ENCODE measurements at places on chromosomes 12 and 14.

DNA sequence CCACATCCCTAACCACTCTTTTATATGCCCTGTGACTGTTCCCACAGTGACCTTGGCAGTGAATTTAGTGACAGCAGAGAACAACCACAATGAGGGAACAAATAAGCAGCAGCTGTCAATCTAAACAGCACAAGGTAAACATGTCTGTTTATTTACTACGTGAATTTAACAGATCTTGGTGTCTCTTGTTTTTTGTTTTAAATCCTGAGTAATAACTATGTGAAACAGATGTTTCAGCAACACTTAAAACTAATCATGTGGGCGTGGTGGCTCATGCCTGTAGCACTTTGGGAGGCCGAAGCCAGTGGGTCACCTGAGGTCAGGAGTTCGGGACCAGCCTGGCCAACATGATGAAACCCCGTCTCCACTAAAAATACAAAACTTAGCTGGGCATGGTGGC lies 17.0 kb upstream of the CFAP54 start:
- DNase-seq = no peak

DNA sequence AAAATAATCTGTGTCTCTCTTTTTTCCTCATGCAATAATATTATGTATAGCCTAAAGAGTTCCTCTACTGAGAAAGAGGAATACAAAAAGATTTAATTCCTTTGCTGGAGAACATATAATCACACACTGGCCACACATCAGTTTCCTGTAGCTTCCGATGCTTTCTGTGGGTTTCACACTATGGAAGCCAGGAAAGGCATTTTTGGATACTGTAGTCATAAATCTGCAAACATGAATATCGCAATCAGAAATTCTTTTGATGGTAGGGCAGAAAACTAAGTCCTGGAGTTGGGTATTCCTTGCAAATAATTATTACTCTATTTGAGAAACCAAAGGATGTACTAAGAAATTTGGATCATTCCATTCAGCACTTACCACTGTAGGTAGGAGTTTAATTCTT lies 260.0 kb downstream of the ACSS3 start:
- no peak for DNase-seq

DNA sequence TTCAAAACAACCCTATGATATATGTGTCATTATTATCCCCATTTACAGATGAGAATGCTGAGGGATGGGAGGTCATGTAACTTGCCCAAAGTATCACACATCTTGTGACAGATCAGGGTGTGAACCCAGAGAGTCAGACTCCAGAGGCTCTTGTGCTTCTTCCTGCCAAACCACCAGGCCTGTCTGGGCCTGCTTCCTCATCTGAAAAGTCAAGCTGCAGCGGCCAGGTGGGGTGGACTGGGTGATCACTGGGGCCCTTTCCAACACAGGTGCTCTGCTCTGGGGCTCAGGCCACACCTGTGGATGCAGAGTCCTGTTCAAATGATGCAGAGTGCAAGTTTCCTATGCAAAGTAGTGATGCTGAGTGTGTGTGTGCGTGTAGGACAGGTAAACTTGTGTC lies 26.7 kb downstream of the TSPAN11 start:
- DNase-seq = no peak

DNA sequence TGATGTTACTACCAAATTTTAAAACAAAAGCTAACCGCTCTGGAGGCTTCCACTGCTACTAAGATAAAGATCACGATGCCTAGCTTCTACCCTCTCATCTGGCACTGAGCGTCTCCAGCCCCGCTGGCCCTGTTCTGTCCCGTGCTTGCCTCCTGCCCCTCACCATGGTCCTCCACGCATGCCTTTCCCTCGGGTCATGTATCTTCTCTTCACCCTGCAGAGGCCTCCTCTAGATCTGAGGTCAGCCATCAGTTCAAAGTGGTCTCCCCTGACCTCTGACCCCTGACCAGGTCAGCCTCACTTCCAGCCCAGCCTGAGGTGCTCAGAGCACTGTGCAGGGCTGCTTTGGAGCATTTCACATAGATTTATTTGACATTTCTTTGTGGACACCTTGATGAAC lies 28.3 kb downstream of the ZNF664 start:
- no peak for DNase-seq

- DNase-seq = no peak
Observed at GRCh38 chr14:96207686-96208085, 3.0 kb downstream of the BDKRB2 start.

DNA sequence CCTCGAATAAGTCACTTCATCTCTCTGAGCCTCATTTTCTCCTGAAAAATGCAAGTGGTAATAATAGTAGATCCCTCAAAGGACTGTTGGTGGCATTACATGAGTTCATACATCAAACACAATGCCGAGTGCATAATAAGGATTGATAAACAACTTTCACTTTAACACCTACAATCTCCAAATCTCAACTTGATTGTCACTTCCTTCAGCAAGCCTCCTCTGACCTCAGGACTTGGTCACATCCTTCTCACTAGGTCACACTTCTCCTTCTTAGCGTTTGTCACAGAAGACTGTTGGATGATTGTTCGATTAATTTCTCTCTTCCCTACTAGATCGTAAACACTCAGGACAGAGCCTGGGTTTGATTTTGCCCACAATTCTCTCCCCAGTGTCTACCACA lies 7.9 kb upstream of the PRKAB1 start:
- no peak for DNase-seq

GRCh38 chr12:39372929-39373328 lies 70.0 kb downstream of the KIF21A start:
- no peak for DNase-seq

DNA sequence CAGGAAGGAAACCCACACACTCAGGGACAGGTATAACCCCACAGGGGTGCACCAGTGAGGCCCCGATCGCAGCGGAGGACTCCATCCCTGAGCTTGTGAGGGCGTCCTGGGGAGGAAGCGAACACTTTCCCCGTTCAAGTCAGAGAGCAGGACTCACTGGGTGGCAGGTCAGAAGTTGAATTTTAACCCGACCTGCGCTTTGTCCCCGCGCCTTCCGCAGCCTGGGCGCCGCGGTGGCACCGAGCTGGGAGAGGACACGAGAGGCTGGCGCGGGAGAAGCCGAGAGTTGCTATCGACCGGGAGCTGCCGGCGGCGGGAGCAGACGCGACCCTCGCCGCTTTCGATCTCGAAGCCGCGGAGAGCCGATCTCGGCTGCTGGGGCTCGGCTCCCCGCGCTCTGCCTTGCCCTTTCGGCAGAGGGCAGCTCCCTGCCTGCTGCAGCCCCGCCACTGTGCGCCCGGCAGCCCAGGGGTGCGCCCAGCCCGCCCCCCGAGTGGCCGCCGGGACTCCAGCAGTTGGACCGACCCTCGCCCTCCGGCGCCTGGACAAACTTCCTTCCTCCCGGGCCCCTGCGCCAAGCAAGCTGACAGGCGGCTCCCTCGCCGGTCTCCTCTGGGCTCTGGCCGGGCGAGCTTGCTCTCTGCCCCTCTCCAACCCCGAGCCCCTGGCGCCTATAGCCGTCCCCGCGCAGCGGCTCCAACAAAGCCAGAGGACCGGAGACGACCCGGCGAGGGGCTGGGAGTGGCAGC lies 918 bp downstream of the LIN7A start:
- DNase-seq = no peak

- DNase-seq = no peak
Observed at GRCh38 chr14:99950181-99950580, 115.0 kb upstream of the EVL start.

DNA sequence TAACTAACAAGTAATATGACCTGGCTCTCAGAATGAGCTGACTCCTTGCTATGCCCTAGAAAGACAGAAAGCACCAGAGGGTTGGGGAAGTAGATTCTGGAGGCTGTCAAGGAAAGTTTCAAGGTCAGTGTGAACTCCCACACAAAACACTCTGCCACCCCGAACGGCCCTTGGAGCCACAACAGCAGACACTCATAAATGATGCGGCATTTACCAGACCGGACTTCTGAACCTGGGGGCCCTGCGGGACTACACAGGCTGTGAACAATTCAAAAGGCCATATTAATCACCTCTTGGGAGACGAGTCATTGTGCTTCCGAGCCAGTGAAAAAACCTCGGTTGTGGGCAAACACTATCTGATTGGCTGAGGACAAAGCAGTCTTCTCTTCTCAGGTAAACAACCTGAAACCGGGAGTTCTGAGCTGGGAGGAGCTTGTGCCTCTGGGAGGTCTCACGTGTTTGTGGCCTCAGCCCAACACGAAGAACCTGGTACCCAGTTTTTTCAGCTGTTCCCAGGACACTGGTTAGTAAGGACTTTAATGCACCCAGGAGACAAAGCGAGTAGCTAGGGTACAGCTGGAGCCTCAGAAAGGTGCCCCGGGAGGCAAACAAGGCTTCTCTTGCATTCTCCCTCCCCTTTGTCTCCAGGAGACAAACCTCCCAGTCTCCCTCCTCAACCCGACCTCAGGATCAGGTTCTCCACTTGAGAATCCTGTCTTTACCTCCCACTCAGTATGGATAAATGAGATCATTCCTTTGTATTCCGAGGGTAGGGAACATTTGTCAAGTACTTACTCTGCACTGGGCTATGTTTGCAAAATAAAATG lies 35.3 kb downstream of the VWF start:
- no peak for DNase-seq

GRCh38 chr12:123519141-123520001 lies 14.1 kb downstream of the RILPL1 start:
- peak; percentile 25 for DNase-seq

DNA sequence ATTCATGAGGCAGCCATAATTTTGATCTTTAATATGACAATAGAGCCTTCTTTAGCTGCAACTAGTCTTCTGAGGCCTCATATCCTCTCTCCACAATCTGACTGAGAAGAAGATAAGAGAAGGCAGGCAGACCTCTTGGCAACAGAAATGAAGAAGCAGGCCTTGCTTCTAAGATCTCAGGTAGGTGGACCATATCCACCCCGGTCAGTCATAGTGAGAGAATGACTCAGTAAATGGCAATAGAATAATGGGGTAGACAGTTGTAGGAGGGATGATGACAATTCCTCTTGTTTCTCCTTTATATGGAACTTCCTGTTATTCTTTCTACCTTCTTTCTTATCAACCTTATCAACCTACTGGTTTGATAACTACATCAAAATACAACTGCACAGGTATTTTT lies 246.7 kb upstream of the G2E3 start:
- DNase-seq = no peak

- DNase-seq = no peak
Observed at GRCh38 chr12:41264281-41264680, 76.2 kb downstream of the PDZRN4 start.

DNA sequence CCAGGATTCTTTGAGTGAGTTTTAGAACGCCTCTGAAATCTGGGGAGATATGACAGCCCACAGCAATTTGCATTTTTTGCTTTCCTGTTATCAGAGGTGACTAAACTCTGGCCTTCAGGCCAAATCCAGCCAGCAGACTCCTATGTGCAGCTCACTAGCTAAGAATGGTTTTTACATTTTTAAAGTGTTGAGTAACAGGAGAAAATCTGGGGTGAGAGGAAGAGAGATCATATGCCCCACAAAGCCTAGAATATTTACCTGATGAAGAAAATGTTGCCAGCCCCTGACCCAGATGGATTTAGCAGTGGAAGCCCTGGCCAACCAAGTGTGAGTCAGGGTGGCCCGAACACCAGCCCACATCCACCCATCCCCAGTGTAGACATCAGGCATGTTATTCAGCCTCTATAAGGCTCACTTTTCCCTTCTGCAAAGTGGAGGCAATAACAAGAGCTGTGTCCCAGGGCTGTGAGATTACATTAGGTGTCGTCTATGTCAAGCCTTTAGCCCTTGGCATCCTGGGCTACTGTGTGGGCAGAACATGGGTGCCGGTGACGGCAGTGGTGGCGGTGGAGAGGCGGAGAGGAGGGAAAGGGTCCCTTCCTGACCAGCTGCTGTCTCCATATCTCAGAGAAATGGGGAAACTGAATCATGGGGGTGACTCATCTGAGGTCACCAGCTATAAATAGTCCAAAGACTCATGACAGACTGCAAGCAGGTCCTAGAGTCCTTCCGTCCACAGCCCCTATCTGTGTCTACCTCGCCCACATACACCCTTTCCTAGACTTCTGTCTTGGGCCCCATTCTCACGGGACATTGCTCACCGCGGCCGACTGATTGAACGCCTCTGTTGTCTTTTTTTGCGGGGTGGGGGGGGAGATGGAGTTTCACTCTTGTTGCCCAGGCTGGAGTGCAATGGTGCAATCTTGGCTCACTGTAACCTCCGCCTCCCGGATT lies 32.6 kb upstream of the CD9 start:
- peak; percentile 84 for DNase-seq

GRCh38 chr12:80627782-80628181 lies 79.7 kb upstream of the MYF6 start:
- no peak for DNase-seq

GRCh38 chr12:5739917-5740316 lies 205.1 kb downstream of the ANO2 start:
- no peak for DNase-seq

DNA sequence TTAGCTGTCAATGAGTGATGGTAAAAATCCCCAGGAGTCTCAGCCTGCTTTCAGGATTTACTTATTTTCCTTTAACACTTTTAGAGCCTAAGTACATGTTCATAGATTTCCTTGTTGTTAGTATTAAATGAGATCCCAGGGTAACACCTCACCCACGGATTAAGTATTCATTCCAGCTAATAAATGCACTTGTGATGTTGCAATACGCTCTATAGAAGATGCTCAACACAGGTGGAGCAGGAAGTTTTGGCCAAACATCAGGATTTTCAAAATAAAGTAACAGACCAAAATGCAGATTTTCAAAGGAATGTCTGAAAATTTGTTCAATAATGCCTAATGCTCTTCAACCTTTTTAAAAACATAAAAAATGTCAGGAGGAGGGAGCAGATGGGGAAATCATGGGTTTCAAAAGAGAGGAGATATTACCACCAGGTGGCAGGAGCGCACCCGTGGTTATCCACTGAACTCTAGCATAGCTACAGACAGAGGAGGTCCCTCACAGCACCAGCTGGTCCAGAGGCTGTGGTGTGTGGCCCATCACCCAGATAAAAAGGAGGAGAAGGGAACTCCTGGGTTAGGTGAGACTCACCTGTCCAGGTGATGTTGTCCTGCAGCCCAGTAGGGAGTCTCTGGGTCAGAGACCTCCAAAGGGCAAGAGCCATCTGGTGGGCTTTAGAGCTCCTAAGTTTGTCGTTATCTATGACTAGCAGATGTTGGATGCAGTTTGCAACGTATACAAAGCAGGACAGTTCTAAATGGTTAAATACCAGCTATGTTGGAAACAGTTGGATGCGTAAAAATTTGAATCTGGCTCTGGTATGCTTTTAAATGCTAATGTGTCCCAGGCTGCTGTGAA lies 1158.4 kb upstream of the TMEM132C start:
- DNase-seq = peak; percentile 37

- DNase-seq = no peak
Observed at GRCh38 chr14:54252072-54252730, 144.6 kb upstream of the CDKN3 start.
